ENCODE measurements at places on chromosomes 1 and 21.

- DNase-seq: no peak
Measured at GRCh38 chr1:54575605-54576290, 27.7 kb downstream of the ACOT11 start.

DNA sequence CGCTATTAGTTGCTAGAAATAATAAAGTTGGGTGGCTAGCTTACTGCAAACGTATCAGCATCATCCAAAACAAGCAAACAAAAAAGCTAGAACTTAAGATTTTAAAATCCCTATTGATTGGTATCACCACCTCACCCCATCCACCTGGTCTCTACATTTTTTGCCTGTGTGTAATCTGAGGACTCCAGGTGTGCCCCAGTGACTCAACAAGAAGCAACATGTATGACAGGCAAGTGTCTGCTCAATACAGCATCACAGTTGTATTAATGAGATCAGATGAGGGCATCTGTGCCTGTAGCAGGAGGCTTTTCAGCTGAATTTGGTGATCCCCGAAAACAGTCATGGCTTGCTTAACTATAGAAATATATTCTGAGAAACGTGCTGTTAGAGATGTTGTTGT is 14.6 kb upstream of the PAPPA2 start:
- DNase-seq: no peak

DNA sequence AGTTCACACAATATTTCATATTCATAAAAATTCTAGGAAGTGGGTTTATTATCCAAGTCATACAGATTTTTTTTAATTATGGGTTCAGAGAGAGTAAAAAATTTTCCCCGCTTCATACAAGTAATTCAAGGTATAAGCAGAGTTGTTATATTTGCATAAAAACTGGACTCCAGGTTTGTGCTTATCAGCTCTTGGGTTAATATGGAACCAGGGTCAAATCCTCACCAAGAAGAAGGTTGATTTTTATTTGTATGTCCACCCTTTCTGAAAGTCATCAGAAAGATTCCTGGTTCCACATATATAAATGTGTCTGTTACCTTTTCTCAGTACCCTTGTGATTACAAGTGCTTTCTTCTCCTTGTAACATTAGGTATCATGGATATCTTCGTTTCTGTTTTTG is 143.8 kb upstream of the PKN2 start:
- no peak for DNase-seq

DNA sequence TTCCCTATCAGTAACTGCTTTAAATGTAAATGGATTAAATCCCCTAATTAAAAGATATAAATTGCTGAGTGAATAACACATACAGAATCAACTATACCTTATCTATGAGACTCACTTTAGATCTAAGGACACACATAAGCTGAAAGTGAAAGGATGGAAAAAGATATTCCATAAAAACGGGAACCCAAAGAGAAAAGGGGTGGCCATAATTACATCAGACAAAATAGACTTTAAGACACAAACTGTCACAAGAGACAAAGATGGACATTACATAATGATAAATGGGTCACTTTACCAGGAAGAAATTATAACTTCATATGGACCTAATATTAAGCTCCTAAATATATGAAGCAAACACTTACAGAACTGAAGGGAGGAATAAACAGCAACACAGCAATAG is 59.2 kb downstream of the SLC25A24 start:
- no peak for DNase-seq

DNA sequence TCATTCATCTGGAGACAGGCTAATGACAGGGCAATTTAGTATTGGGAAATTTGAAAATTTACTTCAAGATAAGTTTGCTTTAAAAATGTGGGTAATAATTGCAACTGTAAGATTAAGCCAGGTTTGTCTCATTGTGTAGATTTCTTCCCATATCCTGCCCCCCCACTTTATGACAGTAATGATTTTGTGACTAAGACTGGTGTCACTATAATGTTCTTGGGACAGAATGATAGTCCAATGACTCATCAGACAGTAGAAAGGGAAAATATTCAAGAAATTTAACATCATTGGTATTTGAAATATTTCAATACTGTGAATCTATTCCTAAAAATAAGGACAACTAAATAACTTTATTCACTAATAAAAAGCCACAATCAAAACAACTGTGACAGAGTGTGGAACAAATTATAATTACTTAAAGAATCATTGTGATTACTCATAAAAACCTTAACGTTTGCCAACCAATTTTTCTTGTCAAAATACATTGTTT is 36.7 kb downstream of the FH start:
- peak; percentile 89 for DNase-seq

- DNase-seq: no peak
Measured at GRCh38 chr1:53196017-53196484, 573 bp upstream of the CPT2 start.

All from fibroblast of skin of right quadriceps (primary cell).